Hair follicle dermal papilla cell (primary cell): ENCODE measurements at places on chromosomes 3 and 15. TPM values are rescaled to one million over a fixed set of nuclear protein-coding genes. Genes with fewer than 3 reads are reported as not detected.

The PSMA4 gene
- 135 and 159 TPM in 2 replicates for total RNA-seq

The ISLR2 gene
- total RNA-seq = 0.73 TPM in 1 of 2 replicates, not detected in the other

The PCYT1A gene
- total RNA-seq = 144 and 152 TPM in 2 replicates

The LAMB2 gene
- 373 and 453 TPM in 2 replicates for total RNA-seq

The FANCD2 gene
- 3.4 and 4.6 TPM in 2 replicates for total RNA-seq

The ANKDD1A gene
- 7.0 and 13.5 TPM in 2 replicates for total RNA-seq

The SEC22A gene
- 39.3 and 39.4 TPM in 2 replicates for total RNA-seq

The TIGIT gene
- not detected in 2 replicates for total RNA-seq

The IL17RD gene
- 3.8 and 4.4 TPM in 2 replicates for total RNA-seq

The STRIT1 gene
- not detected in 2 replicates for total RNA-seq

The LRRC2 gene
- total RNA-seq = 6.0 and 6.9 TPM in 2 replicates

The LEKR1 gene
- 0.61 and 0.81 TPM in 2 replicates for total RNA-seq

The C3orf49 gene
- not detected in 2 replicates for total RNA-seq

The PTPRG gene
- 128 and 167 TPM in 2 replicates for total RNA-seq

The MED12L gene
- 0.85 and 1.3 TPM in 2 replicates for total RNA-seq

The MCF2L2 gene
- 0.32 and 0.36 TPM in 2 replicates for total RNA-seq
